Activated CD8-positive, alpha-beta memory T cell treated with anti-CD3 and anti-CD28 coated beads, Interleukin-2, amount 10 ng/mL, durations not matched to agents 7 days and 5 days (primary cell): ENCODE measurements at places on chromosomes 1 and 21. TPM values are rescaled to one million over a fixed set of nuclear protein-coding genes. Genes with fewer than 3 reads are reported as not detected.

INSRR gene
- 0.09 TPM for total RNA-seq

MYBPH gene
- total RNA-seq = not detected

HEYL gene
- not detected for total RNA-seq

BSND gene
- 0.07 TPM for total RNA-seq

MAB21L3 gene
- total RNA-seq = not detected

SH2D1B gene
- not detected for total RNA-seq

NBPF4 gene
- total RNA-seq = 0.15 TPM

B4GALT2 gene
- total RNA-seq = 20.1 TPM

TMPRSS15 gene
- not detected for total RNA-seq

SPRR4 gene
- not detected for total RNA-seq

KDF1 gene
- total RNA-seq = not detected

GRCh38 chr1:101965341-101965740, 31.4 kb downstream of the OLFM3 start:
- no peak for DNase-seq

DNA sequence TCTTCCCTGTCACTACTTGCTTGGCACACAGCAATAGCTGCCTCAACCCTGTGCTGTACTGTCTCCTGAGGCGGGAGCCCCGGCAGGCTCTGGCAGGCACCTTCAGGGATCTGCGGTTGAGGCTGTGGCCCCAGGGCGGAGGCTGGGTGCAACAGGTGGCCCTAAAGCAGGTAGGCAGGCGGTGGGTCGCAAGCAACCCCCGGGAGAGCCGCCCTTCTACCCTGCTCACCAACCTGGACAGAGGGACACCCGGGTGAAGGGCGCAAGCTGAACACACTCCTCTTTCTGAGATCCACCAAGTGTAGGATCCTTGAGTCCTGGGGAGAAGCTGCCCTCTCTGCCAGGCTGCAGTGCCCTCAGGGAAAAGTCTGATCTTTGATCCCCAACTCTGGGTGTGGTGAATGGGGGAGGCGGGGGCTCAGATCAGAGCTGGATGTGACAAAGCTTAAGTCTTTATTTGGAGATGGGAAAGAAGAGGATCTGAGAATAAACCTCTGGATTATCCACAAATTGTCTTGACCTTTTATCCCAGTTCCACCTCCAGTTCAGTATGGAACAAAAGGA, 1.2 kb downstream of the RXFP4 start:
- no peak for DNase-seq

DNA sequence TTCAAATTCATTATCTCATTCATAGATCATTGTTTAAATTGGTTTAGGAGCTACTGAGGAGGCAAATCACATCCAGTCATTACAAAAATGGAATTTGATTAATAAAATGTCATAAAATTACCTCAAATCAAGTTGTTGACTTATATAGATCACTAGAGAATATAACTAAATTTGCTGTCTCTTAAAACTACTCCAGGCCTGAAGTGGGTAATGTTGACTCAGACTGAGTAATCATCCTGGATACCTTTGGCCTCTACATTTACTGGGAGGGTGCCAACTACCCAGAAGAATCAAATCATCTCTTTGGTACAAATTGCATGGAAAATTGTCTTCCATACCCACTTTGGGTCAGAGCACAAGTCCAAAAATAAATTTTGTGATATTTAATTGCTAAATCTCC, 191.2 kb upstream of the GREM2 start:
- DNase-seq = no peak

GRCh38 chr1:212637902-212638301, 29.3 kb downstream of the ATF3 start:
- no peak for DNase-seq

DNA sequence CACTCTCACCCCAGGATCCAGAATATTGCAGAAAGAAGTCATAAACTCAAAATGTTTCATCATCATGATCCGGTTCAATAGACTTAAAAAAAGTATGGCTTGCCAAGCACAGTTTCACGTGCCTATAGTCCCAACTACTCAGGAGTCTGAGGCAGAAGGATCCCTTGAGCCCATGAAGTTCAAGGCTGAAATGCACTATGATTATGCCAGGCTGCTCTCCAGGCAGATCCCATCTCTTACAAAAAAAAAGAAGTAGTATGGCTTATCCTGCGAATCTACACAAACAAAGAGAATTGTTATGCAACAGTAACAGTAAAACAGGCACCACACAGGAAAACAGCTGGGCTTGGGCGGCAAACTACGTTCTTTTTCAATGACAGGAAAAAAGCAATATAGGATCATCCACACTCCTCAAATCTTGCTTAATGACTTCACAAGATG, 76.2 kb downstream of the EIF4G3 start:
- DNase-seq = no peak

GRCh38 chr21:23977971-23978370, 1629.3 kb downstream of the MRPL39 start:
- DNase-seq = no peak

DNA sequence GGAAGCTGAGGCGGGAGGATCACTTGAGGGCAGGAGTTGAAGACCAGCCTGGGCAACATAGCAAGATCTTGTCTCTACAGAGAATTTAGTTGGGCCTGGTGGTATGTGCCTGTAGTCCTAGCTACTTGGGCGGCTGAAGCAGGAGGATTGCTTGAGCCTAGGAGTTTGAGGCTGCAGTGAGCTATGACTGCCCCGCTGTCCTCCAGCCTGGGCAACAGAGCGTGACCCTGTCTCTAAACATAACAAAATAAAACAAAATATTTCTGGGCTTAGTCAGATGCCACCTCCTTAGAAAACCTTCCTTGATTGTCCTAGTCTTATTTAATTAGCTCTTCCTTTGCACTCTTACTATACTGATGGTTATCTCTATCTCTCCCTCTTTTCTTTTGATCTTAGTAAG, 8.5 kb downstream of the TGFB2 start:
- no peak for DNase-seq

DNA sequence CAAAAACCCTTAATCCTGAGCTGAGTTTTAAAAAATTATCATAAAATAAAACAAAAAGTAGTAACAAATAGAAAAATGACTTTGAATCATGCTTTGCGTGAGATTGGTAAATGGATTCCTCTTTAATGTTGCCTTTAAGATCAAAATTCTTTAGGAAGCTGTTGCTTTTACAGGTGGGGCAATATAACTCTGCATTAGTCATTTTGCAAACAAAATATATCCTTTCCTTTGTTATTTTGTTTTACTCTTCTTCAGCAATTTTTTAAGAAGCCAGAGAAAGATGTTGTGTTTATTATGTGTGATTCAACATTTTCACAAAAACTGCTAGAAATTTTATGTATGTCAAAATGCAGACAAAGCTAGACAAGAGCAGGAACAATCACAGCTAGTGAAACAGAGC, 50.0 kb downstream of the MARK1 start:
- DNase-seq = no peak

- no peak for DNase-seq
Measured at GRCh38 chr1:52325786-52326185, 40.2 kb downstream of the CC2D1B start.

- DNase-seq = peak; percentile 15
Measured at GRCh38 chr1:119766374-119766794, 2.3 kb downstream of the HMGCS2 start.

DNA sequence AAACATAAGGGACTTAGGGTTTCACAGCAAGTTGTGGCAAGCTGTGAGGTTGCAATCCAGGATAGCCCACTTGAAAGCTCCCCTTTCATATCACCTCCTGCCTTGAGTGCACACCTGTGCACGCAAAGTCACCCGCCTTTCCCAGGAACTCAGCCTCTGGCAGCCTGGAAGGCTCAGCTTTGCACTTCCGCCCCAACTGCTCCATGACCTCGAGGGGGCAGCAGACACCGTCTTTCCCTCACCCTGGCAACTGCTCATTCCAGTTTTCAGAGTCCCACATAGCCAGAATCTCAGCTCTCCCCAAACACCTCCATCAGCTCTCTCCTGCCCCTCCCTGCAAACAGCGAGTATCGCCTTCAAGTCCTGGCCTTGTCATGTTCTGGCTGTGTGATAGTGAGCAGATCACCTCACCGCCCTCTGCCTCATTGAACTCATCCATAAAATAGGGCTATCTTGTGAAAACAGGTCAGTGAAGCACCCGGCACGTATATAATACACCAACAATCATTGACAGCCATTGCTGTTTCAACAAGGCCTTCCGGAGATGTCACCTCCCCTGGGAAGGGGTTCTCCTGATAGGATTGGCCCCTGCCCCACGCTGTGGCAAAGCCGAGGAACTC, 32.2 kb upstream of the EPB41 start:
- peak; percentile 85 for DNase-seq

GRCh38 chr1:17053086-17053684, 647 bp downstream of the SDHB start:
- no peak for DNase-seq

- no peak for DNase-seq
Measured at GRCh38 chr1:42747125-42747524, 7.1 kb upstream of the CLDN19 start.
